Neural crest cell (in vitro differentiated cells): ENCODE measurements at places on chromosomes 5 and 9. TPM values are rescaled to one million over a fixed set of nuclear protein-coding genes. Genes with fewer than 3 reads are reported as not detected.

CTSL gene
- 33.4 and 33.8 TPM in 2 replicates for total RNA-seq

PCDHGA6 gene
- total RNA-seq = 0.49 and 0.52 TPM in 2 replicates

GOLM1 gene
- 105 and 111 TPM in 2 replicates for total RNA-seq

PCDHA1 gene
- 0.07 TPM in 1 of 2 replicates, not detected in the other for total RNA-seq

PCDHGB1 gene
- 2.8 and 3.0 TPM in 2 replicates for total RNA-seq

TPRN gene
- total RNA-seq = 22.0 and 25.1 TPM in 2 replicates

HBEGF gene
- total RNA-seq = 2.2 and 2.4 TPM in 2 replicates

LCN10 gene
- total RNA-seq = not detected in 2 replicates

TEK gene
- 0.89 and 1.0 TPM in 2 replicates for total RNA-seq

FGF10 gene
- total RNA-seq = 3.8 and 4.5 TPM in 2 replicates

NR4A3 gene
- 0.91 and 0.93 TPM in 2 replicates for total RNA-seq

INSL4 gene
- not detected in 2 replicates for total RNA-seq

DRD1 gene
- not detected in 2 replicates for total RNA-seq

MUSK gene
- not detected in 2 replicates for total RNA-seq

PRELID1 gene
- 169 and 180 TPM in 2 replicates for total RNA-seq

DDX4 gene
- not detected in 2 replicates for total RNA-seq

RANBP3L gene
- not detected in 2 replicates for total RNA-seq

GPRIN1 gene
- total RNA-seq = 35.9 and 39.0 TPM in 2 replicates

FLT4 gene
- total RNA-seq = 13.1 and 15.7 TPM in 2 replicates

MAMDC2 gene
- 0.21 and 0.25 TPM in 2 replicates for total RNA-seq

IFNA7 gene
- total RNA-seq = not detected in 2 replicates

IL3 gene
- total RNA-seq = not detected in 2 replicates

GRXCR2 gene
- not detected in 2 replicates for total RNA-seq

FCN1 gene
- not detected in 2 replicates for total RNA-seq

TLR4 gene
- 1.3 and 2.2 TPM in 2 replicates for total RNA-seq

IL4 gene
- total RNA-seq = not detected in 2 replicates

CERCAM gene
- total RNA-seq = 49.7 and 56.4 TPM in 2 replicates

LECT2 gene
- not detected in 2 replicates for total RNA-seq
